ENCODE measurements at places on chromosomes 16 and 17.

GRCh38 chr16:19113577-19114358, at the start of gene ITPRIPL2:
Gene ITPRIPL2, plus strand, starts transcription at chr16:19113964. Its CDS starts 498 bp downstream, at chr16:19114462.
- peak; percentile 79 for DNase-seq

DNA sequence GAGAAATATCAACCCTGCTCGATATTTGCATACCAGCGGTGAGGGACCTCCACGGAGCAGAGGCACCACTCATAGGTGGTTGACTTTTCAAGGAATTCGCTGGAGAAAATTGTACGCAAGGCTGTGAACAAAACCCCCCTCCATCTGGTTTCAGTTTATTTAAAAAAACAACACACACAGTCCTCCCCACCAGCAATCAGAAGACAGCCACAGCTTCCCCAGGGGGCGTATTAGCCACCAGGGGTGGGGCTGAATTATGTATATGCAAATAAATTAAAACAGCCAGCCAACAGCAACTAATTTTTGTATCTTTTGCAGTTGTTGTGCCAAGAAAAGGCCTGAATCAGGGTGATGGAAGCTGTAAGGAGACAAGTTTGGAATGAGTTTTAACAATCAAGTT, 5.9 kb upstream of the HSD11B2 start:
- DNase-seq: no peak

DNA sequence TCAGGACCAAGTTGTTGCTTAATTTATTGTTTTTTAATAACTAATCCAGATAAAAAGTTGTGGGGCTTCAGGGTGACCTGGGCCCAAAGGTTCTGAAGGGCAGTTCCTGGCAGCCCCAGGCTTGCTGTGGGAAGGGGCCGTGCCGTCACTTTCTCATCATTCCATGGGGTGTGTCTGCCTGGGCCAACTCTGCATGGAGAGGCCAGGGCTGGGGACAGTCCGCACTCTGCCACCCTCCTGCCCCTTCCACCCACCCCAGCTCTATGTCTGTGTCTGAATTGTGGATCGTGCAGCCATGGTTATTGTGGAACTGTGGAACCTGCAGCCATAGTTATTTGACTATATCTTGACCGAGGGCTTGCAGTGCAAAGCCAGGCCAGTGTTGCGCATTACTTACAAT, 4.0 kb downstream of the LIMD2 start:
- no peak for DNase-seq

DNA sequence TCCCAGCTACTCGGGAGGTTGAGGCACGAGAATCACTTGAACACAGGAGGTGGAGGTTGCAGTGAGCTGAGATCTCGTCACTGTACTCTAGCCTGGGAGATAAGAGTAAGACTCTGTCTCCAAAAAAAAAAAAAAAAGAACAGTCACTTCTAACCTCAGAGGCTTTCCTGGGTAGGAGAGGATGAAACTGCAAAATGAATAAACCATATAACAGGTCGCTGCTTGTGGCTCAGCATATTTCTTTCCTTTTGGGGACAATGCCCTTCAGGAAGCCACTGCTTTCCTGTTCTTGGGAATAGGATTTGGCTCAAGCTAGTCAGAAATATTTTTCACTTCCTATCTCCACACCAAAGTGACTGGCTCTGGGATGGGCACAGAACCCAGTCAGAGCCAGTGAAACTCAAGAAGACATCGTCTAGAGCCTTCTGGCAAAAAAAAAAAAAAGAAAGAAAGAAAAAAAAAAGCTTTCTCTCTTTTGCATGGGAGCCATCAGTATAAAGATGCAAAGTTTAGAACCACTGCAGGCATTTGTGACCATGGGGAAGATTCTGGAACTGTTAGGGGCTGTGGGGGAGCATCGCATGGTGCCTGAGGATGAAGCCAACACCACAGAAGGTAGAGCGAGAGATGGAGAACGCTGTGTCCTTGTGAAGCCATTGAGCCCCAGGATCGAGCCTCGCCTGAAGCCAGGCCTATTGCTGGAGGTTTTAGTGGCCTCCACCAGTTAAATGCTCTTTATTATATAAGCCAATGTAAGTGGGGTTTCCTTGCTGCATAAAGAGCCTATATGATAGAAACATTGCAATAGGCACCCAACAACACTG, 71.8 kb upstream of the MRTFB start:
- DNase-seq: no peak

DNA sequence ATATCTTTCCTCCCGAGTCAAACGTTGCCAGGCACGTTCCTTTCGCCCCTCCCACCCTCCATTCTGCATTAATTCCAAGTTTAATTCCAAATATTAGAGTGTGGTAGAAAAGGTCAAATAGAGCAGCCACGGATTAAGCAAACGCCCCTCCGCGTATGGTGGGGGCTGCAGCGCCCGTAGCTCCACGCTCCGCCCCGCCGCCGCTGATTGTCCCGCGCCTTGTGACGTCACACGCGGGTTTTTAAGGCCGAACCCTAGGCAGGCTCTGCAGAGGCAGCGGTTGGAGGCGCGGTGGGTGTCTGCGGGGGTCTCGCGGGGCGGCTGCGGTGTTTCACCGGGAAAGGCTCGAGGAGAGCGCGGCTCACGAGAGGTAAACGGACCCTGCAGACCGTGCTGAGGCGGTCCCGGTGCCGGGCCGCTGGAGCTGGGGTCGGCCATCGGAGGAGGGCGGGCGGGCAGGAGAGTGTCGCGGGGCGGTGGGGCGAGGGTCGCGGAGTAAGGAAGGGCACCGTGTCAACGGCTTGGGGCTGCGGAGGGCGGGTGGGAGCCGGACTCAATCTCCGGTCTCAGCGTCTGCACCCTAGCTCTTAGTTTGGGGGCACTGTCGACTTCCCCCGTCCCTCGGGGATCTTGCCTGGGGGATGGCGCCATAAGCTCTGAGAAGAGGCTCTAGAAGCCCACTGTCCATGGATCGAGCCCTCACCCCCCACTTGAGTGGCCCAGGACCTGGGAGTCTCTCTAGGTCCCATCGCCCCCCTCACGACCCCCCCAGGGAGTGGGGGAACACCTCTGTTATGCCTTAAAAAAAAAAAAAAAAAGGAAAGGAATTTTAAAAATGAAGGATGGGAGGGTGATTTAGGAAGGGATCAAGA, at the start of gene ARL4D:
ARL4D (plus strand) TSS at position 270 of the 872 bp plus-strand sequence. CDS start 740 bp downstream, outside the sequence.
- DNase-seq: peak; percentile 72

- no peak for DNase-seq
Measured at GRCh38 chr17:74276541-74277009, 2.5 kb downstream of the DNAI2 start.

- DNase-seq: peak; percentile 75
Measured at GRCh38 chr17:57243171-57243622, 13.1 kb upstream of the MSI2 start.

- DNase-seq: no peak
Measured at GRCh38 chr16:67946128-67946569, 2.2 kb upstream of the LCAT start.

Measured in endothelial cell (in vitro differentiated cells).